ENCODE measurements at places on chromosomes 7 and 10.

- DNase-seq: no peak
Observed at GRCh38 chr10:36450380-36450779, 675.0 kb upstream of the ANKRD30A start.

GRCh38 chr7:139618482-139619366 lies 95.2 kb downstream of the CLEC2L start:
- no peak for DNase-seq

DNA sequence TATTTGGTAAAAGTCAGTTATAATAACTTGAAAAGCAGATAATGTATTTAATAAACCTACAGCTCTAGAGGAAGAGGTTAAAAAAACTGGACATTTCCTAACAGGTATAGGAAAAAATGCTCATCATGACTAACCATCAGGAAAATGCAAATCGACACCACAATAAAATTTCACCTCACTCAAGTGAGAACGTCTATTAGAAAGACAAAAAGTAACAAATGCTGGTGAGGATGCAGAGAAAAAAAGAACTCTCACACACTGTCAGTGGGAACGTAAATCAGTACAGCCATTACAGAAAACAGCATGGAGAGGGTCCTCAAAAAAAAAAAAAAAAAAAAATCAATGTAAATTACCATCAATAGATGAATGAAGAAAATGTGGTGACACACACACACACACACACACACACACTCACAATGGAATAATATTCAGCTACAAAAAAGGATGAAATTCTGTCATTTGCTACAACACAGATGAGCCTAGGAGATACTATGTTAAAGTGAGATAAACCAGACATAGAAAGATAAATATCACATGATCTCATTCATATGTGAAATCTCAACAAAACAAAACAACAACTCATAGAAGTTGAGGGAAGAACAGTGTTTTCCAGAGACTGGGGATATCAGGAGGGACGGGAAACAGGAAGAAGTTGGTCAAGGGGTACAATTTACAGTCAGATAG lies 20.1 kb downstream of the EPC1 start:
- no peak for DNase-seq

DNA sequence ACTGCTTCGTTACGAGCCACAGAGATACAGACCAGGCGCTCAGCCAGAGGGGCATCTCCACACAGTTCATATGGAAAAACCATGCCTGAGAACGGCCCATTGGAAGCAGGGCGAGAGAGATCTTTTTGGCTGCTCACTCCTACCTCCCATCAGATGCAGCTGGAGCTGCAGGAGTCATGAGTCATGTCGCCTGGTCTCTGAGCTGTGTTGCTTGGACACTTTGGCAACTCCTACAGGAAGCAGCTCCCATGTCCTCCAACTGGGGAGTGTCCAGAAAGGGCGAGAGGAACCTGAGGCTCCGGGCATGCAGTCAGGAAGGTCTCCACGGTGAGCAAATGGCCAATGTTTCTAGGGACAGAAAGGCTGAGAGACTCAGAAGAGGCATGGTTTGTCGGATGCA lies 24.9 kb downstream of the INSIG1 start:
- DNase-seq: no peak

DNA sequence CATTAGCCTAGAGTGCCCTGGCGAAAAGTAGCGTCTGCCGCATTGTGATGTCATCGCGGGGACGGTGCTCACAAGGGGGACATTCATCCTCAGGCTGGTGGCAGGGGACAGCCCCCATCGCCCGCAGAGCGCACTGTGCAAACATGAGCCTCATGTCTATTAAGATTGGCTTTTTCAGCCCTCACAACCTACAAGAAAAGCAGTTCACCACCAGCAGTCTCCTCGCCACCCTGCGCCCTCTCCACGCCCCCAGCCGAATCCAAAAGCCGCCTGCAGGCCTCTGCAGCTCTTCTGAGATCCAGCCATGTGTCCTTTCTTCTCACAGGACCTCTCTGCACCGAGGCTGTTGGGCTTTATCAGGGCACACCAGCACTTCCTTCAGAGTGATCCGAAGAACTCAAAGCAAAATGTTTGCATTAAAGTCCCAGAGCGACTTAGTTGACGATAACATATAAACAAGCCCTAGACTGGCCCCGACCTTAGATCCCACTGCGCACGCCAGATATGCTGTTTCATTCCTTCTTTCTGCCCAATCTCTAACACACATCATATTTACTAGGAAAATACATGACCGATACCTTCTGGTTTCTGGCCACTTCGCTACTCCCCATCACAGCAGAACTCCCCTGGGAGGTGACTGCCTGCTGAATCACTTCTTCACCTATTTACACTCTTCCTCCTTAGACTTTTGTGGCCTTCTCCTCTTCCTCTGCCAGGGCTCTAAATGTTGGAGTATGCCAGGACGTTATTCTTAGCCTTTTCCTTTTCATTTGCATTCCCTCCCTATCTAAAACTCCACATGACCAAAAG lies 206.0 kb upstream of the SH2B2 start:
- no peak for DNase-seq

DNA sequence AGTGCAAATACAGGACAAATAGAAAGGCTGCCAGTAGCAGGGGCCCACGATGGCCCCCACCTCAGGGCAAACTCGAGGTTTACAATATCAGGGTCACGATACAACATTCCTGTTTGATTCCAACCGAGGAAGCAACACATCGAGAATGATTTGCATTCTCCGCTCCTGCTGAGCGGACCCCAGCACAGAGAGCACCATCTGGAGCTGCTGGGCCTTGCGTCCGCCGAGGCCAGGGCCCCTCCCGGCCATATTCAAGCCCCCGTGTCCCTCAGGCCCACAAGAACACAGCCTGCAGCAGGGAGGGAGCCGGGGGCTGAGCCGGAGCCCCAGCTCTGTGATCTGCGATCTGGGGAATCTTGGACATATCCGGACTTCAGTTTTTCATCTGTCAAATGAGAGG lies 84.3 kb downstream of the PRKAG2 start:
- DNase-seq: no peak

DNA sequence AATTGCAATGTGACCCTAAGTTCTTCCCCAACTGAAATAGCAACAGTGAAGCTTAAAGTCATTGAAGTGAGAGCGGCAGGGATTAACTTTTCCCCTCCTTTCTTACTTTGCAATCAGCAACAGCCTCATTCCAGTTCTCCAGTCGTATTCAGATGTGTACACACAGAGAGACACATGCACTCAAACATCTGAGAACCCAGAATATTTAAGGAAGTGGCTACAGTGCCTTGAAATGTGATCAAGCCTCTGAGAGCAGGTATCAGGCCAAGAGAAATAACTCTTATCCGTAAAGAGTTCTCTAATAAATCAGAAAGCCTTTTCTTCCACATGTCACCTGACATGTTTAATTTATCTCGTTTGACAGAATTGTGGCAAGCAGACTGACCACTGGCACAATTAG lies 388.9 kb upstream of the NPVF start:
- no peak for DNase-seq

GRCh38 chr7:36777855-36778254 lies 53.6 kb upstream of the AOAH start:
- no peak for DNase-seq

DNA sequence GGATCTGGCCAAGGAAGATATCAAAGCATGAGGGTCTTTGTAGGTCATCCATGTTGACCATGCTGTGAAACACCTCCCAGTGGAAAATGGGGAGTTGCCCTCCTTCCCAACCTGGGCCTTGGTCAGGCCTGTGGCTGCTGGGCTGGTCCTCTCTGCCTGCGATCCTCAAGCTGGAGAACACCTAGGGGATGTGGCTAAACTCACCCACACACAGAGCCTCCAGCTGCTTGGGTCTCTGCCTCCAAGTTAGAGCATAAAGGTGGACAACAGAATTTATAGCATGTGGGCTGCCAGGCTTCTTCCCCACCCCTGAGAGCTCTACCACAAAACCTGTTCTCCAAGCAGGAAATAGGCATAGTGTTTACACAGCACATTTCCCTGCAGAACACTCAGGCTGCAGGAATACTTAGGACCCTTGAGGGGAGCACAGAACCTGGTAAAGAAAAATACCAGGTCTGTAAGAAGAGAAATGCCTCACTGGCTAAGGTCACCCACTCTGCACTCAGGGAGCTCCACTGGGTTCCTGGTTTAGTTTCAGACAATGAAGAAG lies at the start of gene SFTPA2:
TSS of gene SFTPA2 (minus strand) at position 248 of the 550 bp plus-strand sequence. CDS start 924 bp downstream, outside the sequence.
- DNase-seq: no peak

DNA sequence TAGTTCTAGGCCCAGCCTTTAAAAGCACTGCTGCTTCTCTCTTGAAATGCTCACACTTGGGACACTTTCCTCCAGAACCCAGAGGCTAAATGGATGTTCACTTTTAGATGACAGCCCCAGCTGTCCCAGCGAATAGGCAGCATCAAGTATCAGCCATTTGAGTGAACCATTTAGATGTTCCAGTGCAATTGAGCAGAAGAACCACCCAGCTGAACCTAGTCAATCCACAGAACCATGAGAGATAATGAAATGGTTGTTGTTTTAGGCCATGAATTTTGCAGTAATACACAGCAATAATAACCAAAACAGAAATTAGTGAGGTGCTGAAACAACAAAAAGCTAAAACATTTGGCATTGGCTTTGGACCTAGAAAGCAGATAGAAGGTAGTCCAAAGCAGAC lies 273.9 kb downstream of the ETV1 start:
- DNase-seq: no peak

GRCh38 chr10:44910602-44911001 lies 535 bp upstream of the TMEM72 start:
- no peak for DNase-seq

DNA sequence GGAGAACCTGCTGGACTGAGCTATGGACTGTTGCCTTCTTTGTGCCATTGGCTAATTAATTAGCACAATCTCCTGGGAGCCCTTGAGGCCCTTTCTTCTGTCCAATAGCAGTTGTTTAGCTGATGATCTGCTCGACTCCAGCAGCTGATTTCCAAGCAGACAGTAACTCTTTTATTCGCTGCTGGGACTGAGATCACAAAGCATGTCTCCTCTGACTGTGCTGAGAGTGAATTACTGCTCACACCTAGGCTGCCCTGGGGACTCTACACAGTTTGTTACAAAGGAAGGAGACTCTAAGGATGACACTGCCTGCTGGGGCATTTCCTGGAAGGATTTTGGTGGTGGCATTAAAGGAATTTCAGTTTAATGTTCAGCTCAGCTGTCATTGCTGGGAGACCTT lies 31.4 kb downstream of the CASP7 start:
- no peak for DNase-seq

- DNase-seq: no peak
Observed at GRCh38 chr7:34747176-34747781, 89.3 kb downstream of the NPSR1 start.

DNA sequence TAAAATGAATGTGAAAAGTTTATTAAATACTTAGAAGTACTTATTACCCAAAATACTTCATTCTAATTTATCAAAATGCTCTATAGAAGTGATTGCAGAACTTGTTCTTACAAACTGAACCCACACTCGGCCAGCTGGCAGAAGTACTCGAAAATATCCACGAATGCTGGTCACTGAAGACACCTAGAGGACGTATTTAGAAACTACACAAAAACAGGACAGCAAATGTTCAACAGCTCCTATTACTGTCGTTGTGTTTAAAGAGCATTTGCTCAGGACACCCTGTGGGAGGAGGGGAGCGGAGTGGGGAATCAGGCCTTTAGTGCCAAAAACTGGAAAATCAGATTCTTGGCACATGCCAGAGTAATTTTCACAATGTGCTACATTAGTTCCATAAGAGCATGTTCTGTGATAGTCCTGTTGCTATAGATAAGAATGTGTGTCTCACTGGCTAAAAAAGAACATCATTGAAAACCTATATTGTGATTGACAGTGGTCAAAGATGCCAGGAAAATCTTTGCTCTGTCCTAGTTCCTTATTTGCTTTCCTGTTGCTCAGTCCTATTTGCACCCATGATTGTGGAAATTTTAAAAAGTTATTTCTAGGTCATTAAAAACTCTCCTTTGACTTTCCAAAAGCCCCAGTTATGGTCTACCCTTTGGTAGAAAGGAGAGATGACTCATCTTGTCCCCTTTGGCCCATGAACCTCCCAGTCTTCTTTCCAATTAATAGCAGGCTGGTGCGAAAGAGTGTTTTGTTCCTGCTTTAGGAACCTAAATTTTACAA lies 49.0 kb upstream of the NRBF2 start:
- peak; percentile 24 for DNase-seq

DNA sequence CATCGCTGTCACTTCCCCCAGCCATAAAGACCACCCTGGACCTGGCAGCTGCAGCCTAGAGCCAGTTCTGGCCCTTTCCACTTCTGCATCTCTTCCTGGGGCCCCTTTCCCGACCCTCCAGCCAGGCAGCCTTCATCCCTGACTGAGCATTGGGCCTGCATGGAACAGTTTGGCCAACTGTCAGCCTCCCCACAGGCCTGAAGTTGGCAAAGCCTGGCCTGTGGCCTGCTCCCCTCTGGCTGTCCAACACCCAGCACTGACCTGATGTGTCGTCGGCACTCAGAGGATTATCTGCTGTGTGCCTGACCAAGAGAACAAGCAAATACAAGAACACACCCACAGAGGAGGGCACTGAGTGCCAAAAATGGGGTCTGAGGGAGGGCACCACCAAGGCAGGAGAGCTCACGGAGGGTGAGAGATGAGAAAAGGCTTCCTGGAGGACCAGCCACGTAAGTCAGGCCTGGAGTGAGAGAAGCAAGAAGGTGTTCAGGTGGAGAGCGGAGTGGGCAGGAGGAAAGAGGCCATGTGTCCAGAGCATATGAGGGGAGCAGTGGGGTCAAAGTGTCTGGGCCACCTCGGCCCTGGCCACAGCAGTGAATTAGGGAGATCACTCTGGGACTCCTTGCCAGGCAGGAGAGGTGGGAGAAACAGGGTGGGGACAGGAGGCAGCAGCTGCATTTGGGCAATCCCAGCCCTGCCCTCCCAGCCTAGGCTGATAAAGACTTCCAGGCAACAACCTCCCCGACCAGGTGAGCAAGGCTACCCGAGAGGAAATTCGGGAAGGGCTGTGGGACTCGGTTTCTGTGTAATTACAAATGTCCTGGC lies 4.5 kb downstream of the GPRIN2 start:
- no peak for DNase-seq

- no peak for DNase-seq
Observed at GRCh38 chr7:133202942-133203341, 49.9 kb upstream of the EXOC4 start.

DNA sequence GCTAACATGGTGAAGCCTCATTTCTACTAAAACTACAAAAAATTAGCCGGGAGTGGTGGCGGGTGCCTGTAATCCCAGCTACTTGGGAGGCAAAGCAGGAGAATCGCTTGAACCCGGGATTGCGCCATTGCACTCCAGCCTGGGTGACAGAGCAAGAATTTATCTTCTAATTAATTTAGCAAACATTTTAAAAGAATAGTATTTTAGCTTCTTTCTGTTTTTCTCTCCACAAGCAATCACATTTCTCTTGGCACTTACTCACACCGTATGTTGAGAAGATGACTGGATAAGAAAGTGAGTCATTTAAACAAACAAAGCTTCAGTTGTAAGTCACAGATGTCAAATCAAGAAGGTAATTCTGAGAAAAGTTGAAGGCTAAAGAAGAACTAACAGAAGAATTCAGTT lies 264.0 kb downstream of the ARL4A start:
- no peak for DNase-seq

- no peak for DNase-seq
Observed at GRCh38 chr10:76883596-76883995, 754.0 kb downstream of the KCNMA1 start.

- no peak for DNase-seq
Observed at GRCh38 chr7:24366876-24367275, 82.9 kb downstream of the NPY start.

GRCh38 chr7:48059706-48060105 lies 24.4 kb downstream of the C7orf57 start:
- no peak for DNase-seq
